ENCODE measurements at places on chromosomes 13 and 19.

- DNase-seq: no peak
Measured at GRCh38 chr13:42099962-42100675, 51.7 kb downstream of the DGKH start.

DNA sequence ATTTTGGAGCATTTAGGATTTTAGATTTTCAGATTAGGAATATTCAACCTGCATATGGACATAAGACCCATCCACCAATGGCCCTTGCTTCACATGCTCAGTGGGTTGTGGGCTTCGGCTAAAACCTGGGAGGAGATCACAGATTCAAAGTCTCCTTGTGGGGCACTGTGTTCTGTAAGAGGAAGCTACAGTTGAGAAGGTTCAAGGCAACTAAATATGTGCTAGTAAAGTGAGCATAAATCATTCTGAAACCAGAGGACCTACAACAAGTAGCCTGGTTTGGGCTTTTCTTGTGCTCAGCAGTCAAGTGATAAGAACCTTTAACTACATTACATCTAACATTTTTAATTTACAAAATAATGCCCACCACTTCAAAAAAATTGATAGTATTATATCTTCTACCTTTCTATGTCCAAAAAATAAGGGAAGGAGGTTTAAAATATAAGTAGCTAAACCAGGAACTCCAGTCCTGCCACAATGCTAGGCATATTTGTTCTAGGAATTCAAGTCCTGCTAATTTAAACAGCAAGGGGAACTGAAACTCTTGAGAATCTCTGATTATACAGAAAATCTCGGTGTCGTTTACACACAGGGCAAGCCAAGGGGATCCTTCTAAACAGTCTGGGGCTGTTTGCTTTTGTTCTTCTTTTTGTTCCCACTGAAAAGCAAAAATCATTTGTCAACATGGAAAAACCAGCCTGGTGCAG lies 36.6 kb downstream of the FOXO1 start:
- no peak for DNase-seq

DNA sequence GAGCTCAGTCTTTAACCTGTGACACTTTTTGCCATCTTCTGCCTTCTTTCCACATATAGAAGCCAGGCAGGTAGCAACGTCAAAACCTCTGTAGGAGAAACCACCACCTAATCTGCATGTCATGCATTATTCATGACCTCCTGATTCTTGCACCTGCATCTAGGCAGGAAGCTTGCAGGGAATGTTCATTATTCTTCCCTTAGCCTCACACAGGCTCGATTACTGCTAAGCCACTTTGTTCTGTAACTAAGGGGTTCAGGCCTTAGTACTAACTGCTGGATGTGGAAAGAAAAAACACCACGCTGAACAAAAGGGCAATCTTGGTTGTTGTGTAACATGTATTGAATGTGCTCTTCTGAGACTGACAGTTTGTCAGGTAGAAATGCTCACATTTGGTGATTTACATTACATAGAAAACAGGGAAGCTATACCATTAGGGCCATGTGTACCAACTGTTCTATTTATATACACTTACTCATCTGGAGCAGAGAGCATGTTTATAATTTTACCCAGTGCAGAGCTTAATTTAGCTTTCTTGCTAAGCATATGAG lies 366.9 kb downstream of the KLF12 start:
- no peak for DNase-seq

DNA sequence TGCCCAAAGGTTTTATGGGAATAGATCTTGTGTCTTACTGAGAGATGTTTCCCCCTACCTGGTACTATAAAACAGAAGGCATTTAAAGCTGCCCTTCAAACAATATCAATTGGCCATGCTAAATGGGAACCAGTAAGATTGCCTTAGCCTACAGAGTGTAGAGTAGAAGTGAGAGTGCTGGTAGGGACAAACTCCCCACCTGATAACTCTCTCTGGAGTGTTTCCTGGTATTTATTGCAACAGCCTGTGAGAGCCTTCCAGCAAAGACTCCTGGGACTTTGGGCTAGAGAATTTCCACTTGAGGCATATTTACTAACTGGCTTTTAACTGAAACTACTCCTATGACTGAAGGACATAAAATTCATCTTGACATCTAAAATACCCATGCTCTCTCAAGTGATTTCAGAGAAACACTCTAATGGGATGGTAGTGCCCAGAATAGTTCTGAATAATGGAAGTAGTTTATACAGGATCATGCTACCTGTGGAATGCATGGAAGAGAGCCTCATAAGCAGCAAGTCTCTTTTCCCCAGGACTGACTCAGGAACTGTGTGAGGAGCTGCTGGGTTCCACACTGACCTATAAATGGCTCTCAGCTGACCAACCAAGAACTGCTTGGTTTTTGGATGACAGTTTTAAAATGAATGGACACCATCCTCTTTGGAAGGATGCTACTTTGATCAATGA lies 132.7 kb upstream of the SLITRK5 start:
- DNase-seq: no peak

DNA sequence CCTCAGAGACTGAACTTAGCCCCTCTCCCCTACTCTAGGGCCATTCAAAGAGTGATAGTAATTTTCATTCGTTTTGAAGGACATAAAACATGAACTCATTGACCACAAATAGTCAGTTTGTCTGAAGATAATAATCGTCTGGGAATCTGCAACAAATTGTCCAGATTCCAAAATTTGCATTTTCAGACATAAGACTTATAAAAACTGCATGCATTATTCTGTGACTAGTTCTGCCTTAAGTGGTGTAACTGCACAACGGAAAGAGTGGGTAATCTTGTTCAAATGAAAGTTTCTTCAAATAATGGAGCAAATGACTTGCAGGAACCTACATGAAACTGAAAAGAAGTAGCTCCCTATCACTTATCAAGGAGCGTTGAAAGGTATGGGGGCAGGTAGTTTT lies 8.4 kb downstream of the CSNK1A1L start:
- DNase-seq: no peak

DNA sequence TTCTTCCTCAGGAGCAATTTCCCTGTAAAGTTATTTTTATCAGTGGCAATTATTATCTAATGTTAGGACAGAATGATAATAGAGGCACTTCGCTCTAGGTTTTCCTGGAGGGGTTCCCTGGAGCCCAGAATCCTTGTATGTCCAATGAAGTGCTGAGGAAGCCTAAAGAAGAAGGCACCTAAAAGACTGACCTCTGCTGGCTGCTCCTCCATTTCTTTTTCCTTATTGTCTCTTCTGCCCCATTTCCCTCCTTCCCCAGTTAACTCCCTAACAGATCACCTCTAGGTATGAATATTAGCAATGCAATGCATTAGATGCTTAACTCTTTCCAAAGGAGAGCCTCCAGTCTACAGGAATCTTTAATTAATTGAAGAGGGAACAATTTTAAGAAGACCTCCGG lies 985.4 kb downstream of the DIAPH3 start:
- no peak for DNase-seq

DNA sequence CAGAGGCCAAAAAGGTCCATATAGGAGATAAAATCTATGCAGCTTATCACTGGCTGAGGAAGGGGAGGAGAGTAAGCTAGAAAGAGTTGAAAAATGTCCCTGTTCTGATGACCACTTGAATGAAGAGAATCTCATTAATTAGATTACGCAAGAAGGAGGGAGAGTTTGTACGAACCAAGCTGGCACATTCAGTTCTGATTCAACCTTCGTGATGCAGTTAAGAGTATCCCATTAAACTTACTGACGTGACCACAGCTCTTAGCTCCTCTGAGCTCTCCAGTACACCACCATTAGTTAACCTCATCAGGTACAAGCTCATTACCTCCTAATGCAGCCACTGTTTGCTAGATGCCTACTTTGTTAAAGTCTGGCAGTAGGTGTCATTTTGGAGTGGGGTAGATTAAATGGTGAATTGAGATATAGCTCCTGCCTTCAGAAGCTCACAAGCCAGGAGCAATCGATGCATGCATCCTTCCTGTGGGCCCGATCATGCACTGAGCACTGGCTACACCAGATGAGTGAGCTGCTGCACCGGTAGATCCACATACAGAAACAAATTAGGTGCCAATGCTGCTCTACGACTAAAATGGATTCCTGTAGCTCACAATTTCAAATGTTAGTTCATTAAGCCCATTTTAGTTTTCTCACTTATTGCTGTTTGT lies 458.3 kb downstream of the COG6 start:
- DNase-seq: no peak

GRCh38 chr19:48303367-48303766 lies 22.0 kb upstream of the EMP3 start:
- DNase-seq: no peak
